Left cardiac atrium (tissue), 4 donors: ENCODE measurements at places on chromosomes 16 and 17. TPM values are rescaled to one million over a fixed set of nuclear protein-coding genes. Genes with fewer than 3 reads are reported as not detected.

The HBQ1 gene
- not detected for total RNA-seq

The P2RX5 gene
- total RNA-seq: 7.7 TPM

The ANKS4B gene
- total RNA-seq: not detected

The CES5A gene
- 0.21 TPM for total RNA-seq

- no peak for DNase-seq
Measured at GRCh38 chr16:70440009-70440692, 1.3 kb upstream of the ST3GAL2 start.

DNA sequence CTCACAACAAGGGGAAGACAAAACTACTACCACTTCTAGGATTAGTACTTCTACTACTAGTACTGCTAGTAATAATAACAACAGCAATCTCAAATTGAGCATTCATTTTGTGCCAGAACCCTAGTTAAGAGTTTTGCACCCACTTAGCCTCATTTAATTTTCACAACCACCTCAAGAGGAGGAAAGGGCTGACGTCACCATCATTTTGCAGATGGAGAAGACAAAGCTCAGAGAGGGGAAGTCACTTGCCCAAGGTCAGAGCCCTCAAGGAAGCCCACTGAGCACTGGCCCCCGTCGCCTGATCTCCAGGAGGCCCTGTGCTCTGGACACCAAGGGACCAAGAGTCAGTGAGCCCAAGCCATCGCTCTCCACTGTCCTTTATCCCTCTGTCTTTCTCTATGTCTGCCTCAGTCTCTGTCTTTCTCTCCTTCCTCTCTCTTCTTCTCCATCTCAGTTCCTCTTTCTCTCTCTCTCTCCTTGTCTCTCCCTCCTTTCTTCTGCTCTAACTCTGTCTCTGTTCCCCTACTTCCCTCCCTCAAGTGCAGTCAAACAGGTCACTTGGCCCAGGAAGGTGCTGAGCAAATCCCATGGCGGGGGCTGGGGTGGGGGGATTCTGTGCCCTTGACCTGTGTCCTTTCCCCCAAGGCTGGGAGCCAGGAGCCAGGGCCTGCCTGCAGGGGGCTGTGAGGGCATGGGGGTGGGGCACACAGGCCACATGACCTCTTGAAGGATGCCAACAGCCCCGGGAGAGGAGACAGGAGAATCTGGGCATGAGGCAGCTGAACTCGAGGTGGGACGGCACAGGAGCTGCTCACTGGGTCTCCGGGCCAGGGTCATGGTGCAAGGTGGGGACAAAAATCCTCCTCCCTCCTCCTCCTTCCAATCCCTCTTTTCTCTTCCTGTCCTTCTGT, 11.2 kb upstream of the NGFR start:
- DNase-seq: no peak
